B cell (primary cell): ENCODE measurements at places on chromosomes 5 and 9.
A peak's percentile ranks its signal among the peaks of the same experiment; 100 is the strongest.

GRCh38 chr9:77161966-77162365 lies 15.4 kb upstream of the VPS13A start:
- DNase-seq = no peak

DNA sequence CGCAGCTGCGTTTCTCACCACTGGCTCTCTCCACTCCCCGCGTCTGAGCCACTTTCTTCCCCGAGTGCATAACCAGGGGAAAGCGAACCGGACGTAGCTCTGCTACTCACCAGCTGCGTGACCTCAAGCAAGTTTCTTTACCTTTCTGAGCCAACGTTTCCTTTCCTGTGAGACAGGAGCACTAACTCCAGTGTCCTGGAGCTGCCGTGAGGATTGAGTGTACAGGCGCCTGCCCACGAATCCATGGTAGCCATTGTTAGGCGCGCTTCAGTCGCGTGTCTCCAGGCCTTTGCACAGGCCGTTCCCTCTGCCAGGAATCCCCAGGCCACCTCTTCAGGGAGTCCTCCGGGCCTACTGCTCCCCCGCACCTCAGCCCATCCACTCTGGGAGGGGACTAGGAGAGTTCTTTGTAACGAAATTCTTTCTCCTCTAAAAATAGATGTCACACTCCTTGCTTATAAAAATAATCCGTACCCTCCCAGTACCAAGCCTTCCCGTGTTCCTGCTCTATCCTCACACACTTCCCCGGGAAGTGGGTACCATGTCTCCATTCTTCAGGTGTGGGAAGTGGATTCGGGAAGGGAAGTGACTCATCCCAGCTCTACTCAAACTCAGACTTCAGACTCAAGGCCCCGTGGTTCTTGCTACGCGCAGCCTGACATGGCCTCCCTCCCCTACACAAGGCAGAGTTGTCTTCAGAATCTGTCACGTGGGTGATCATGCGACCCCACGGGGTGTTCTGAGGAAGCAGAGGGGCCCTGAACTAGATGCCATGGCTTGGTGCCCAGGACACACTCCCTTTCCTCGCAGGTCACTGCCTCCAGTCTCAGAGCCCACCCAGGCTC lies 16.1 kb upstream of the CRB2 start:
- no peak for DNase-seq

DNA sequence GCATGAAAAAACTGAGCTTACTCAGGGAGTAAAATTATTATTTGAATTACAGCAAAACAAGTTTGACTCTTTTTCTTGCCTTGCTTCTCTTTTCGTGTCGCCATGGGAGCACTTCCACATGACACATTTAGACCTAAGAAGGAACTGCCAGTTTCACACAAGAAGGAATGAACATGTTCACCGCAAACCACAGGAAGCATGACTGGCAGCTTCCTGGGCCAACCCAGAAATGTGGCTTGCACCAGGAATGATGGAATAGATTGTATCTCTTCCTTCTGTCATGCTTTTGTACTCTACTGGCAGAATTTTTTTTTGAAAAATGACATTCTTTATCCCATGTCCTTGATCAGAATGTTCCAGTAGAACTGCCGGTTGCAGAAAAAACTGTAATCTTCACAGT lies 32.9 kb upstream of the MAN2A1 start:
- peak; percentile 40 for DNase-seq

DNA sequence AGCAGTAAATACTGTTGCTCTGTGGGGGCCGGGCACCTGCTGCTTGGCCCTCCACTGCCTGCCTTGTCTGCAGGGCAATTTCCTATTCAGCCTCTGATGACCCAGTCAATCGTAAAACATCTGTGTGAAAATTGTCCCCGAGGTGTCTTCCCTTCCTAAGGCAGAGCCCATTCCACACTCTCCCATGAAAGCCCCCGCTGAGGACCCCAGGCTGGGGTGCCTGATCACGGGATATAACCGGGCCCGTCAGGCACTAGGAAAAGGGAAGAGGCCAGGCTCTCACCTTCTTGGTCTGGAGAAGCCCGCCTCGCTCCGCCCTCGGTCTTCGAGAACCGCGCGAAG lies 27.2 kb upstream of the SCGB3A1 start:
- DNase-seq = no peak
